Stimulated activated CD8-positive, alpha-beta memory T cell treated with anti-CD3 and anti-CD28 coated beads, Interleukin-15, amount 100 ng/mL, for 48 hours (primary cell): ENCODE measurements at places on chromosomes 2 and 18.

DNA sequence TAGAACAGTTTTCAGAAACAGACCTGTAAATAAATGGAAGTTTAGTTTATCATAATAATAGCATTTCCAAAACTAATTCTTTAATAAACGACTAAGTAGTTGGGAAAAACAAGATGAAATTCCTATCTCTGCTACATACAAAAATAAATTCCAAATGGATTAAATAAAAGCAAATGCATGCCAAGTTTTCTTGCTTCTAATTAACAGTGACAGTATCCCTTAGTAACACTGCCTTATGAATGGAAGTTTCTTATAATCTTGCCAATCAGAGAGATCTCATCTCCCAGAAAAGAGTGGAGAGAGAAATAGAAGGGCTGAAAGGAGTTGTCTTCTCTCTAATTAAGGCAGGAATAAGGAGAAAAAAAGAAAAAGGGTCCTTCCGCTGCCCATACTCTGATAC is 133.9 kb downstream of the GFPT1 start:
- no peak for DNase-seq

DNA sequence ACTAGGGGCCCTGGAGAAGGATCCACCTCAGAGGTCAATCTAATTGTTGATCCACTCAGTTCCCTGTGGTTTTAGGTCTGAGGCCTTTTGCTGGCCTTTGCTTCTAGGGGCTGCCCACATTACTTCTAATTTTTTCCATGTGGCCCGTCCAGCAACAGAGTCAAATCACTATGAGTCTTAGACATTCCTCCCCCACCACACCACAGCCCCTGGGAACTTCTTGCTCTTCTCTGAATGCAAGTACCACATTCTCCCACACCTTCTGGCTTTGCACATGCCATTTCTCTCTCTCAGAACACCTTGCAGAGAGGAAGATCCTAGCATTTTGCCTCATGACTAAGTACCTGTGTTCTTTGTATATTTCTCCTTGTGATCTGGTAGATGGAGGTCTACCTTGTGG is 286.9 kb downstream of the SETBP1 start:
- DNase-seq = no peak

DNA sequence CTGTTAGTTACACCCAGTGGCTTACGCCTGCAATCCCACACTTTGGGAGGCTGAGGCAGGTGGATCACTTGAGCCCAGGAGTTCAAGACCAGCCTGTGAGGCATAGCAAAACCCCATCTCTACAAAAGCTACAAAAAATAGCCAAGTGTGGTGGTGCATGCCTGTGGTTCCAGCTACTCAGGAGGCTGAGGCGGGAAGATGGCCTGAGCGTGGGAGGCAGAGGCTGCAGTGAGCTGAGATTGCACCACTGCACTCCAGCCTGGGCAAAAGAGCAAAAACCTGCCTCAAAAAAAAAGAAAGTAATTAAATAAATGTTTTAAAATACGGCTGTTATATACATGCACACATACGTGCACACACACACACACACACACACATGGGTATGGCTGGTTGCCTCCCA is 194.8 kb downstream of the HDAC4 start:
- DNase-seq = no peak

DNA sequence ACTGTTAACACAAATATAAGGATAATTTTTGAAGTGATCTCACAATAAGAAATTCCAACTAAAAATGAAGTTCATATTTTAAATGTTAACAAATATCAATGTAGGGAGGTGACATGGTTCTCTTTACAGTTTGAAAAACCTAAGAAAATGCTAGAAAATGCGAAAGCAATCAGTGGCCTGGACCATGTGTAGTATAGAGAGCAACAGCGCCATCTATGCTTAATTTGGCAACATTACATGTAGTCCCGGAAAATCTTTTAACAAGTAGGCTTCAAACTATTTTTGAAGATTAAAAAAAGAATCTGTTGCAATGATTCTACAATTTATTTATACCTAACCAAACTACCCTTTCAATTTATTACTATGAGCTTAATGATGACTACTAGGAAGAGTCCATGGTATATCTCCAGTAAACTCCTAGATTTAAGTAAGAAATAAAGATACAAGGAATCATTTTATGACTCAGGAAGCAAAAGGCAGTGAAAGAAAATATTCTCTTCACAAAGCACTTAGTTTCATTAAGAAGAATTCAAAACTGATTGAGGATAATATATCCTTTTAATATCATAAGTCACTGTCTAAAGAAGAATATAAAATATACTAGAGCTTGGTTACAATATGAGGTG is 33.3 kb downstream of the NDUFA10 start:
- no peak for DNase-seq

GRCh38 chr2:216074794-216075193 is 6.8 kb downstream of the PECR start:
- DNase-seq = no peak

- no peak for DNase-seq
Measured at GRCh38 chr2:138010890-138011289, 46.6 kb downstream of the HNMT start.

- no peak for DNase-seq
Measured at GRCh38 chr2:233981574-233982420, 64.6 kb downstream of the TRPM8 start.

DNA sequence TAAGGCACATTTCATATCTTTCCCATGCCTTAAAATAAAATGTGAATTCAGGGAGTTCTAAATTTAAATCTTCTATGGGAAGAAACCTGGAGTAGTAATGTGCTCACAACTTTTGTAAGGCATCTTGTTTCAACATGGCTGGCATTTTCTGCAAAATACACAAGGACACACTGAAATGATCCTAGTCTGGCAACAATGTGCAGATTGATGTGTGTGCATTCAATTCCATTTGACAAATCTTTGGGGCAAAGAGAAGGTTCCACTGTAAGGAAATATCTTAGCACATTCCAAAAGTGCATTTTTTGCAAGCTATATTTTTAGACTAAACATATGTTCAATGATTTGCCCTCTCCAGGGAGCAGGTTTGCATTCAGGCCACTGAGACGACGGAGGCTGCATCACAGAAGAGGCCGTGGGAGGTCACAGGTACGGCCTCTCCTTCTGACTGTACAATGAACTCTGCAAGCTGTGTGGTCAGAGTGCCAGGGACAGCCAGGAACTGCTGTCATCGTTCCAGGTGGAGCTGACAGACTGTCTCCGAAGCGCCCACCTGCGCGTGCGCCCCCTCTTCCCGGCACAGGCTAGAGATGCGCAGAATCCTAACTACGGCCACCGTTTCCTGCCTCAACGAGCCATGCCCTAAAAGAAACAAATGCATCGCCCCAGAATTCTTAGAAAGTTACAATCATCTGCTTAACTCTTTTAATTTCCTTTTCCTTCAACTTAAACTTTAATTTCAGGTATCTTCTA is 149.2 kb upstream of the POU3F3 start:
- no peak for DNase-seq
